ENCODE measurements at places on chromosomes 16 and 17. TPM values are rescaled to one million over a fixed set of nuclear protein-coding genes. Genes with fewer than 3 reads are reported as not detected.

The KRTAP1-1 gene
- total RNA-seq: not detected

DNA sequence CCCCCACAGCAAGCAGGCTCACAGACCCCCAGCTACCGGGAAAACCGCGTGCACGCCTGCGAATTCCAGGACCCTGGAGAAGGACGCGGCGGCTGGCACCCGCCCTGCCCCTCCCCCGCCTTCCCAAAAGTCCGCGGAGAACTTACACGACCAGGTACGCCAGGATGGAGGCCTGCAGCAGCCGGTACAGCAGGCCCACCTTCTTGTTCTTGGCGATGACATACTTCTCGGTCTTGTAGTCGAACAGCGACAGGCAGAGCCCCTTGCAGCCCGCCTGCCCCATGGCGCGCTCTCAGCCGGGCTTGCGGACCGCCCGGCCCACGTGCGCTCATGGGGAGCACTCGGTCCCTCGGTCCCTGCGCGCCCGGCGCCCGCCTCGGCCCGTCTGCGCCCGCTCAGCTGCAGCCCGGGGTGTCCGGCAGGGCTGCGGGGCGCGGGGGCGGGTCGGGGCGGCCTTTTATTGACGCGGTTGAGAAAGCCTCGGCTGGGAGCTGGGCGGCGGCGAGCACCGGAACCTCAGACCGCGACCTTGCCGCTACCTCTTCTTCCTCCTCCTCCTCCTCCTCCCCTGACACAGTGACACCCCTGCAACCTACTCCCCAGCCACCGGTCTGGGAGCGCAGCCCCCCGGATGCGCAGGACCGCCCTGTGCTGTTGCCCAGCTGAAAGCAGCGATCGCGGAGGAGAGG is at the start of gene P2RX5:
TSS of gene P2RX5 (minus strand) at position 433 of the 689 bp plus-strand sequence. CDS start at position 283, 150 bp downstream.
- peak; percentile 90 for DNase-seq

The SLC2A4 gene
- 3.8 TPM for total RNA-seq

DNA sequence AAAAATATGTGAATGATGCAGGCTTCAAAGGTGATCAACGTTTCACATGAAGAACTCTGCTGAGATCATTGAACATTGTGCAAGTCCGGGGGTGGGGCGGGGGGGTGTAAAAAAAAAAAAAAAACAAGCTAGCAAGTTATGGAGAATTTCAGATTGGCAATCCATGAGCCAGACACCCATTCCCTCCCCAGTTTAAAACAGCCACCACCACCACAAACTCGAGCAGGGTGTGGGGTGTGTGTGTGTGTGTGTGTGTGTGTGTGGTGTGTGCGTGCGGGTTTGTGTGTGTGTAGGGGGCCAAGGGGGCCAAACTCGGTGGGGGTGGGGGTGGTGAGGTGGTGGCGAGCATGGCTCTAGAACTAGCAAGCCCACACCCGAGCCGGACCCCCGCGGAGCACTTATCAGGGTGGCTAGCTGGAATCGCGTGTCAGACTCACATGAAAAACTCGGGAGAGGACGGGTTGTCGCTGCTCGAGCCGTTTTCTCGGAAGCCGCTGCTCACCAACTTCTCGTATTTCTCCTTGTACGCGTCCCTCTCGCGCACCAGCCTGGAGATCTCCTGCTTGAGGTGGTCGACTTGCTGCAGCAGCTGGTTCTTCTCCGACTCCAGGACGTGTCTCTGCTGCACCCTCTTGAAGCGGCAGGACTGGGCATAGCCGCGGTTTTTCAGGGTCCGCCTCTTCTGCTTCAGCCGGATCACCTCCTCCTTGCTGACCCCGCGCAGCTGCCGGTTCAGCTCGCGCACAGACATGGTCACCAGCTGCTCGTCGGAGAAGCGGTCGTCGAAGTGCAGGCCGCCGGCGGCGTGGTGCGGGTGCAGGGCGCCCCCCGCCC is 2.0 kb downstream of the MAF start:
- peak; percentile 77 for DNase-seq

- no peak for DNase-seq
These were observed 84.9 kb downstream of the CACNG1 start for GRCh38 chr17:67129283-67129682.

- DNase-seq: no peak
These were observed 12.3 kb upstream of the SPAG9 start for GRCh38 chr17:51132964-51133319.

DNA sequence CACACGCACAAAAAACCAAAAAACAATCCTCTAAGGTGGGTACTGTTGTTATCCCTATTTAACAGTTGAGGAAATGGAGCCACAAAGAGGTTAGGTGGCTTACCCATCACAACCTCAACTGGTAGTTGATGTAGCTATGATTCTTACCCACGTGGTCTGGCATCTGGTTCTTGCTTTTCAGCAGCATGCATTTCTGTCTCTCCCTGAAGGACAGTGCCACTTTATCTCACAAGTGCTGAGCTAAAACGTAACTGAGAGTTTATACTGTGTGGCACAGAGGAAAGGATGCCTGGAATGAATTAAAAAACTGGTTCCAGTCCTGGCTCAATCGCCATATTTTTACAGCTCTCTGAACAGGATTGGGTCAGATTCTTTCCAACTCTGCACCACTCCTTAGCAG is 1.9 kb upstream of the CORO6 start:
- DNase-seq: no peak

- peak; percentile 59 for DNase-seq
These were observed 64.5 kb upstream of the RBFOX1 start for GRCh38 chr16:7268182-7268581.

DNA sequence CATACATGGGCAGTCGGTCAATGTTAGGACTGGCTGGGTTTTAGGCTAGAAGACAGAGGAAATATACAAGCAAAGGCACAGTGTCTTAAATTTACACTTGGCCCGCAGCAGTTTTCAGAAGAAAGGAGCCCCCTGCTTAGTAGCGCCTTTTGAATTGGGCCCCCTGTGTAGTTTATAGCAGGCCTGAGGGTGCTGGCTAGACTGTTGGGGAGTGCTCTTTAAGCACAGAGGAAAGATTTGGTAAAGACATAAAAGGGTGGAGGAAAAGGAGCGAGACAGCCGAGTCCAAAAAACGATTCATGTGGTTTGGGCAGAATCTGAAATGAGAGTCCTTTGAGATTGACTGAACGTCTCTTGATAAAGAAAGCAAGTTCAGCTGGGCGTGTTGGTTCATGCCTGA is 10.6 kb downstream of the RMI2 start:
- no peak for DNase-seq

GRCh38 chr16:1081734-1082265 is 9.3 kb downstream of the SSTR5 start:
- DNase-seq: peak; percentile 59

GRCh38 chr16:24345704-24346103 is 89.6 kb downstream of the CACNG3 start:
- no peak for DNase-seq

The RNF112 gene
- 2.3 TPM for total RNA-seq

The CCT6B gene
- total RNA-seq: 0.48 TPM

The PYDC1 gene
- total RNA-seq: not detected

- DNase-seq: no peak
These were observed 112.6 kb downstream of the USP22 start for GRCh38 chr17:20930081-20930760.

The MYH8 gene
- total RNA-seq: not detected

GRCh38 chr16:68512183-68512582 is 26.9 kb upstream of the ZFP90 start:
- DNase-seq: no peak

DNA sequence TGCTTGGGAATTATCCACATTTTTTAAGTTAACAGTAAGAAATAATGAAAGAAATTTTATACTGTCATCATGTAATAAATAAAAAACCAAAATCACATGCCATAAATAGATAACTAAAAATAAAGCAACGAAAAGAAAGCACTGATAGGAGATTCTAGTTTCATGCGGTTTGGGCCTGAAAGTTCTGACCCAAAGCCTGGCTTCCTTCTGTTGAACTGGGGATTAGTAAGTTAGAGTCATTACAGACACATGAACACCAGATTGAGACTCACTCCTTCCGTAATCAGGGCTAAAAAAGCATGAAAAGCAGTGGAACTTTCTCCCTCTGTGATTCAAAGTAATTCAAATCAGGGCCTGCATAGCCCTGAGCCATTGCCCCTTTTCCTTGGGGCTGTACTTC is 13.2 kb upstream of the SLC6A2 start:
- DNase-seq: no peak

The CLEC3A gene
- 0.67 TPM for total RNA-seq

DNA sequence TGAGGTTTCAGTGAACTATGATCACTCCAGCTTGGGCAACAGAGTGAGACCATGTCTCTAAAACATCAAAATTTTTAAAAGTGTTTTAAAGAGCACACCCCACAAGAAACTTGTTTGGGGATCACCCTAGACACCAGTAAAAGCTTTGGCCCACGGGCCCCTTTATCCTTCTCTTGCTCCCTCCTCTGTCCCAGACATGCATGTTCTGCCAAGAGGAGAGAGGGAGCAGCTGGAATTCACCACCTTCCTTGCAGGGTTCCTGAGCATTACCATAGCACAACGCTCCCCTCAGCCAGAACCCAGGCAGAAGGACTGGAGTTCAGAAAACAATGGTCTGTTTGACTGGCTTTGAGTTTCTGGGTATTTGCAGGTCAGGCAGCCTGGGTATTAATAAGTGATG is 214.3 kb upstream of the CDH5 start:
- DNase-seq: no peak

The KCNJ12 gene
- 7.6 TPM for total RNA-seq

- DNase-seq: no peak
These were observed 26.2 kb upstream of the SSTR2 start for GRCh38 chr17:73138541-73139138.

DNA sequence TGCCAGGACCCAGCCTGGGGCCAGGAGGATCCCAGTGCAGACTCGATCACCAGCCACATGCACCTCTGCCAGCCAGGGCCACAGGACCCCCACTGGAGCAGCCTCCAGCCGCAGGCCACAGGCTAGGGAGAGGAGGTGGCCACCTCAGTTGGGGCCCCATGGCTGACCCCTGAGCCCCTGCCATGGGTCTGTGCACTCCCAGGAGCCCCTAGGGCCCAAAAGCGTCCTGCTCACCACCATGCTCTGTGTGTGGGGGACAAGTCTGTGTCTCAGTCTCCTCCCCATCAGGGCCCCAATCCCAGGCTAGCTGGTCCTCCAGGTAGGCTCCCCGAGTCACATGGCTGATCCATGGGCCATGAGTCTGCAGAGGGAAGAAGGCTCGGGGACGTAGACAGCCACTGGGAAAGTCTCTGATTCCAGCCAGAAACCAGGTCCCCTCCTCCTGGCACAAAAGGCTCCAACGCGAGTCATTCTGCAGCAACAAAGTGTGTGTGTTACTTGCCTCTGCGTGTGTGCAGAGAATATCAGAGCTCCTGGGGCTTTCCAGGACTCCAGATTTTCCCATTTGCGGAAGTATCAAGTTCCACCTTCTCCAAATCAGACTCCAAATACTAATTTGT is 6.1 kb upstream of the PRSS8 start:
- DNase-seq: peak; percentile 68

- DNase-seq: no peak
These were observed 60.0 kb downstream of the CLEC16A start for GRCh38 chr16:11004351-11004750.

DNA sequence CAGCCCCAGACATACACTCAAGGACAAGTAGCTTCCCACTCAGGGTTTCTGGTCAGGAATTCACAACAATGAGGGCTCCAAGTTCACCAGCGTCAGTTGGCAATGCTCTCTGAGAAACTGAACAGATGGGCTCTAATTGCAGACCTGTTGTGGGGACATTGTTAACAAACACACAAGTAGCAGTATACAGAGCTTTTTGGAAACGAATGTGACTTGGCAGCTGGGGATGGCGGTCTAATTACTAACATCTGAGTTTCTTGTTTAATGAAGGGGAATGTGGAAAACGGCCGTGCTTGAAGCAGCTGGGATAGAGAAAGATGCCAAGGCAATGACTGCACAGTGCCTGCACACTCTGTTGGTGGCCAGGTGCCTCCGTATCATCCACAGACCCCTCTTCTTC is 316.1 kb upstream of the IRX3 start:
- DNase-seq: no peak

DNA sequence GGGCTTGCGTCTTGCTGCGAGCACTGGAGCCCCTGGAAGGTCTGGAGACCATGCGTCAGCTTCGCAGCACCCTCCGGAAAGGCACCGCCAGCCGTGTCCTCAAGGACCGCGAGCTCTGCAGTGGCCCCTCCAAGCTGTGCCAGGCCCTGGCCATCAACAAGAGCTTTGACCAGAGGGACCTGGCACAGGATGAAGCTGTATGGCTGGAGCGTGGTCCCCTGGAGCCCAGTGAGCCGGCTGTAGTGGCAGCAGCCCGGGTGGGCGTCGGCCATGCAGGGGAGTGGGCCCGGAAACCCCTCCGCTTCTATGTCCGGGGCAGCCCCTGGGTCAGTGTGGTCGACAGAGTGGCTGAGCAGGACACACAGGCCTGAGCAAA is 7.4 kb downstream of the MPG start:
- no peak for DNase-seq

The KRTAP3-2 gene
- total RNA-seq: not detected

- DNase-seq: no peak
These were observed 708 bp upstream of the NFAT5 start for GRCh38 chr16:69564845-69565670.

- DNase-seq: peak; percentile 90
These were observed 92.7 kb downstream of the LITAF start for GRCh38 chr16:11494029-11494428.

- no peak for DNase-seq
These were observed 2.3 kb upstream of the CDH1 start for GRCh38 chr16:68734782-68735181.

GRCh38 chr16:13041180-13041579 is 139.8 kb downstream of the SHISA9 start:
- no peak for DNase-seq

DNA sequence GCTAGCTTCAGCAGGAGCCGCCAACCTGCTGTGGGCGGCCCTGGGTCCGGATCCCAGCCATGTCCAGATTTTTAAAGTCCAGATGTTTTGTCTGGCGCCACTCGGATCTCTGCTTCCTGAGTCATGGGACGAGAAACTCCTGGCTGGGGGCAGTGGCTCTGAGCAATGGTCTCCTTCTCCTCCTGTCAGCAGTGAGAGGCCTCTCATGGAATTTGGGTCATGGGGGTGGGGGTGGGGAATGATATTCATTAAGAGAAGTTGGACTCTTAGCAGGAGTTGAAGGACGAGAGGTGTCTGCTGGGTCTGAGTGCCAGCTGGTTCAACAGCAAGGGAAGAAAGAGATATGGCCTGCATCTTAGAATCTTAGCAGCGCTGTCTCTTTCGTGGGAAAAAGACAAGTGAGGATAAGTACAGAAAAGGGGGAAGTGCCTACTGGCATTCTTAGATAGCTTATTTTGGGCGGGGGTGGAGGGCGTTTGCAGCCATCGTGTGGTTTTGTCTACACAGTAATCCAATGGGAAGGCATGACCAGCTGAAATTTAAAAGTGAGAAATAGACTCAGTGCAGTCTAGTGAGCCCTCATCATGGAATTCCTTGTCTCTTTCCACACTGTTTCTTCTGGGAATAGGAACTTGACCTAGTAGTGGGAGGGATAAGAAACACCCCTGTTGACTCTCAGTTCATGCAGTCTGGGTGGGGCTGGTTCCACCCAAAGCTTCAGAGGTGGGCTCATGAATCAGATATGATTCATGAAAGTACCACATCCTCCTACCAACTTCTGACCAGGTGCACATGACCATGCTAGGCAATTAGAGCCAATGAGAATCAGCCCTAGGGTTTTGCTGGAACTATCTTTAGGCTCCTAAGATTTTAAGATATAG is 80.5 kb downstream of the MYH13 start:
- DNase-seq: no peak

The ZNF263 gene
- total RNA-seq: 47.5 TPM

- DNase-seq: no peak
These were observed 489 bp downstream of the ZC3H18 start for GRCh38 chr16:88570691-88571092.

GRCh38 chr16:5064915-5065314 is 841 bp downstream of the C16orf89 start:
- no peak for DNase-seq
